Stimulated activated CD4-positive, alpha-beta T cell treated with anti-CD3 and anti-CD28 coated beads, Interleukin-15, amount 100 ng/mL, for 1 hour (primary cell): ENCODE measurements at places on chromosomes 11 and 22.

DNA sequence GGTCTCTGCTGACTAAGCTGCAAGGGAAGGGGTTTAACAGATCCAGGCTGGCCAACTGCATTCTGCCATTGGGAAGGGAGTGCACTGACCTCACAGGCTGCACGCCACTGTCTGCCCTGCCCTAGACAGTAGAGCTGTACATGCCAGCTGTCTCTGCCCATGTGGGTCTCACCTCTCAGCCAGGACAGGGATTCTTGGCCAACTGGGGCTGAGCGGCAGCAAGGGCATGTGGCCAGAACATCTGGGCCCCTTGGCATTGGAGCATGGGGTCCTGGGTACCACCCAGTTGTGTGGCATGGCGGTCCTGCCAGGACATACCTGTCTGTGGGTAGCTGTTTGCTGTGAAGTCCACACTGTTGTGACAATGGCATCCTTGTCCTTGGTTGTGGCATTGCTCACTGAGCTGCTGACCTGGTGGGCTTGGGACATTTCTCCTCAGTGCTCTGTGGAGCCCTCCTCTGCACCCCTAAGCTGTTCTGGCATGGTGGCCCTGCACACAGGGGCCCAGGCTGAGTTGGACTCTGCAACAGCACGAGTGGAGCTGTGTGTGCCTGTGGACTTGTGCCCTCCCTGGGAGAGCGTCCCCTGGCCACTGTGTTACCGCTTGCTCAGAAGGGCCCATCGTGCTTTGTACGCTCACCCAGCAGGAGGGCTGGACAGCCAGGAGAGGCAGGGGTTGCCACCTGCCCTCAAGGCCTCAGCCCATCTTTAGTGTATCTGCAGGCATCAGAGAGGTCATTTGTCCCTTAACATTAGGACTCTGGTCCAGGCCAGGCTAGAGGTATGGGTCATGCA is 46.7 kb downstream of the MED15 start:
- DNase-seq: no peak

- no peak for DNase-seq
These were observed 23.9 kb upstream of the RBFOX2 start for GRCh38 chr22:36052505-36052941.

- DNase-seq: no peak
These were observed 212.7 kb upstream of the CADM1 start for GRCh38 chr11:115716601-115717529.

GRCh38 chr11:130999992-131000770 is 83.9 kb upstream of the SNX19 start:
- DNase-seq: no peak

- DNase-seq: peak; percentile 9
These were observed 76.2 kb upstream of the TTLL12 start for GRCh38 chr22:43262990-43263644.

- no peak for DNase-seq
These were observed at the start of gene SAA4 for GRCh38 chr11:18236664-18237356. TSS of gene SAA4 (minus strand) at chr11:18236802. CDS start at chr11:18235926, 876 bp downstream.

DNA sequence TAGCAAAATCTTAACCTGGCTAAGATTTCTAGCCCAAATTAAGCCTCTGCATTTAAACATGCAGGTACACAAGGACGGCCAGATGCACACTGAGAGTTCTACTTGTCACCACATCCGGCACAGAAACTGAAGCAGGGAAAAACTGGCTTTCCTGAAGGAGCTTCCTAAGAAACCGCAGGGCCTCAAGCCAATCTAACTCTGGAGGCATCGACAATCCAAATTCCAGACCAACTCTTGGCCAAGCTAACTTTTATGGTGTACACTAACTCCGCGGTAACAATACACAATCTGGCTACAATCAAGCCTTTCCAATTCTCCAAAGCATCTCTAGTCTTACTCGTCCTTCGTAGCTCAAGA is 1.2 kb downstream of the MSANTD2 start:
- no peak for DNase-seq

GRCh38 chr11:82458761-82459160 is 274.9 kb downstream of the FAM181B start:
- DNase-seq: no peak

DNA sequence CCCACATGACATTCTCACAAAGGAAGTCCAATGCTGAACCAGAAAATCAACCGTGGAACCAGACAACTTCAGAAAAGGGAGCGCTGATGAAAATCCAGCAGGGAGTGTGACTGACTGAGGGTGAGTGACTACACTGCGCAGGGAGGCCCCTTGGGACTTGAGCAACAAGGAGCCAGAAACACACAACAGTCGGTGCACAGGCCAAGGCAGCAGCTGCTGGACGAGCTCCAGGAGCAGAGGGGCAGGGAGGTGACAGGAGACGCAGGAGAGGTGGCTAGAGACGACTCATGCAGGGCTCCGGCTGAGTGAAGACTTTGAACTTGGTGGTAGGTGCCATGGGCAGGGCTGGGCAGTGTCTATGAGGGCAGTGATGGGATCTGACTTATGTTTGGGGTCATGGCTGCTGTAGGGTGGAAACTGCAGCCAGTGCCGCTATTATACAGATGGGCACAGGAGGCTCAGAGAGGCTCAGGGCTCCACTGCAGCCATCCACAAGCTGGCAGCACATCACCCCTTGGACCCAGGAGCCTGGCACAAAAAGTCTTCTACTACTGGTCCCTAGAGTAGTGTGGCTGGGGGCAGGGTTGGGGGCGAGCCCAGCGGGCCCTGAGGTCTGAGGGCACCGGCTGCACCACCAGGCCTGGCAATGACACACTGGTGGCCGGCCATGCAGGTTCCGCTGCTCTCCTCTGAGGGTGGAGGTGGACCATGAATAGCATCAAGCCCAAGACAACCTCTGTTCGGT is 10.3 kb upstream of the FADD start:
- DNase-seq: no peak

- DNase-seq: no peak
These were observed 4.7 kb upstream of the SPI1 start for GRCh38 chr11:47383071-47383470.

DNA sequence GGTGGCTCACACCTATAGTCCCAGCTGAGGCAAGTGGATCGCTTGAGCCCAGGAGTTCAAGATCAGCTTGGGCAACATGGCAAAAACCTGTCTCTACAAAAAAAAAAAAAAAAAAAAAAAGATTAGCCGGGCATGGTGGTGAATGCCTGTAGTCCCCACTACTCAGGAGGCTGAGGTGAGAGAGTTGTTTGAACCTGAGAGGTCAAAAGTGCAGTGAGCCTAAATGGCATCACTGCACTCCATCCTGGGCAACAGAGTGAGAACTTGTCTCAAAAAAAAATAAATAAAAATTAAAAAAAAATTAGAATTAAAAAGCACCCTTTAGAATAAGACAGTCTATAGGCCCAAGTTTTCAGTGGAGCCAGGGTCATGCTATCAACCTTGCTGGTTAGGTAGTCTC is 95.5 kb downstream of the PDHX start:
- DNase-seq: no peak

GRCh38 chr11:44862558-44863101 is 88.1 kb downstream of the TP53I11 start:
- no peak for DNase-seq
